Neural cell (in vitro differentiated cells): ENCODE measurements at places on chromosomes 12 and 14. TPM values are rescaled to one million over a fixed set of nuclear protein-coding genes. Genes with fewer than 3 reads are reported as not detected.

The MGAT4C gene
- 20.7 and 25.4 TPM in 2 replicates for polyA plus RNA-seq

The RNASE3 gene
- not detected in 2 replicates for polyA plus RNA-seq

The MUCL1 gene
- polyA plus RNA-seq, result not detected in 2 replicates

The CCDC196 gene
- polyA plus RNA-seq, result not detected in 2 replicates

The CLMN gene
- polyA plus RNA-seq, result 0.57 and 1.4 TPM in 2 replicates

The OR4E2 gene
- not detected in 2 replicates for polyA plus RNA-seq

The TGM1 gene
- polyA plus RNA-seq, result 3.6 and 7.5 TPM in 2 replicates
